ENCODE measurements at places on chromosomes 4 and X. TPM values are rescaled to one million over a fixed set of nuclear protein-coding genes. Genes with fewer than 3 reads are reported as not detected.

The BEX2 gene
- polyA plus RNA-seq: 1.0 TPM

The JCHAIN gene
- polyA plus RNA-seq: 532 TPM

The ADGRL3 gene
- not detected for polyA plus RNA-seq

The RHOXF2 gene
- polyA plus RNA-seq: not detected

The NEXMIF gene
- 1.5 TPM for polyA plus RNA-seq

The PDLIM5 gene
- 29.0 TPM for polyA plus RNA-seq

- no peak for DNase-seq
Observed at GRCh38 chr4:122921971-122922876, at the start of gene NUDT6. Gene NUDT6, minus strand, starts transcription at chr4:122922597. Its CDS starts 25 bp downstream, at chr4:122922572.

- no peak for DNase-seq
Observed at GRCh38 chr4:137263206-137263605, 269.1 kb downstream of the PCDH18 start.

- DNase-seq: no peak
Observed at GRCh38 chr4:54908763-54909162, 216.6 kb downstream of the KDR start.

DNA sequence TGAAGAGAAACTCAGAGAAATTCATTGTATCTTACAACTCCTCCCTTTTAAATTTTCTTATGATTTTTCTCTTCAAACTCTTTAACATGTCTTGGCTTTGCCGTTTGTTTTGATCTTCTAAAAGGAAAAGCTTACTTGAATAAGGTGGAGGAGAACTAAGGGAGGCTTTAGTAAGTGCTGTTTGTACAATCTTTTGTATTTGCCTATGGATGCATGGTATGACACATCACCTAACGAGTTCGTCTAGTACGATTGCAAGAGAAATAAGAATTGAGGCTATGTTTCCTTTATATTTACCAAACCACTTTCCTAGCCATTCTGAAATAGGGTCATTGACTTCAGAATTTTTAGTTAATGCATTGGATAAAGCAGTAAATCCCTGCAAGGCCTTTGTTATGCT is 8.4 kb upstream of the BST1 start:
- no peak for DNase-seq

DNA sequence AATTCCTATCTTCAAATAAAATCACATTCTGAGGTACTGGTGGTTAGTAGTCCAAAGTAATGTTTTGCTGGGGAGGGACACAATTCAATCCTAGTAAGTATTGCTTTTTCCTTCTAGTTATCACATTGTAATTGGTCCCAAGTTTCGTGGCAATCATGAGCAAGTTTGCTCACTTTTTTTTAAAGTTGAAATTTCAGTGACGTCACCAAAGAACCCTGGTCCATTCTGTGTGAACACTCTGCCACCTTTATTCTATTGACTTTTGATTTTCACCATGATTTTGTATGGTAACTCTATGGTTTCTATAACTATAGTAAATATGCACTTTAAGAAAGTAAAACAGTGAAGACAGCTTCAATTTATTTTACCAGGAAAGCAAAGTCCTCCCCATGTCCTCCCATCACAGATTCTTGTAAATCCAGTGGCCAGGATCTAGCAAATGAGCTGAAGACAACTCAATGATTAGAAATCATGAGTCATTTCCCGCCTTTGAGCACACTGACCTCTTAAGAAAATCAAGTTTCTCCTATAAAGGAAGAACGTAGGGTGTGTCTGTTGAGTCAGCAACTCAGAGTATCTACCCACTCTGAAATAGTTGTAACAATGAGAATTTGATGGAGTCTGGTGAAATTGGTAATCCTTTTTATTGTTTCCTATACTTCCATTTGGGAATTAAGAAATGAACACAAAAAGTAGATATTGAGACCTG is 1306.6 kb upstream of the PABPC4L start:
- DNase-seq: no peak

- no peak for DNase-seq
Observed at GRCh38 chr4:93031431-93032098, 727.8 kb downstream of the GRID2 start.

DNA sequence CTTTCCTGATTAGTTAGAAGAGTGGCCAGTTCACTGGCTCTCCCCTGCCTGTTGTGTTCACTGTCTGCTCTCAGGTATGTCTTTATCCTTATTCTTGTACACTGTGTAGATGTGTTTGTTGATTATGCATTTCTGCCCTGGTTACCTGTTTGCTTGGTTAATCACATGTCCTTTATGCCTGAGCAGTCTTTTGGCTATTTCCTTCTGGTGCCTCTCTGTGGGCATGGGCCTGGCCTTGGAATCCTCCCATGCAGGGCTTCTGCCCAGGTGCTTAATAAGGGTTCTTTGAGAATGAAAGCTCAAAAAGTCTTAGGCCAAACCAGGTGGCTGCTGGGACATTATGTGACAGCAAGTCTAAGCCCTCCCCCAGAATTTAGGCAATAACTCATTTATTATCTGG is 26.5 kb downstream of the OTUD6A start:
- DNase-seq: no peak

DNA sequence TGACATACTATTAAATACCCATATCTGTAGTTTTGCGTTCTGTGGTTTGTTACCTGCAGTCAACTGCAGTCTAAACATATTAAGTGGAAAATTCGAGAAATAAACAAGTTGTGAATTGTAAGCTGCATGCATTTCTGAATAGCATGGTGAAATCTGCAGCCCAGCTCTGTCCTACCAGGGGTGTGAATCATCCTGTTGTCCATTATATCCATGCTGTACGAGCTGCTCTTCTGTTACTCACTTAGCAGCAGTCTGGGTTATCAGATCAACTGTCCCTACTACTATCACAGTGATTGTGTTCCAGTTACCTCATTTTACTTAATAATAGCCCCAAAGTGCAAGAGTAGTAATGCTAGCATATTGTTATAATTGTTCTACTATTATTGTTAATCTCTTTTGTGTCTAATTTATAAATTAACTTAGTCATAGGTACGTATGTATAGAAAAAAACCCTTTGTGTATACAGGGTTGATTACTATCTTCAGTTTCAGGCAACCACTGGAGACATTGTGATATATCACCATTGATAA is 173.7 kb upstream of the FAT4 start:
- no peak for DNase-seq

- no peak for DNase-seq
Observed at GRCh38 chr4:38205261-38205660, 245.1 kb downstream of the PTTG2 start.

DNA sequence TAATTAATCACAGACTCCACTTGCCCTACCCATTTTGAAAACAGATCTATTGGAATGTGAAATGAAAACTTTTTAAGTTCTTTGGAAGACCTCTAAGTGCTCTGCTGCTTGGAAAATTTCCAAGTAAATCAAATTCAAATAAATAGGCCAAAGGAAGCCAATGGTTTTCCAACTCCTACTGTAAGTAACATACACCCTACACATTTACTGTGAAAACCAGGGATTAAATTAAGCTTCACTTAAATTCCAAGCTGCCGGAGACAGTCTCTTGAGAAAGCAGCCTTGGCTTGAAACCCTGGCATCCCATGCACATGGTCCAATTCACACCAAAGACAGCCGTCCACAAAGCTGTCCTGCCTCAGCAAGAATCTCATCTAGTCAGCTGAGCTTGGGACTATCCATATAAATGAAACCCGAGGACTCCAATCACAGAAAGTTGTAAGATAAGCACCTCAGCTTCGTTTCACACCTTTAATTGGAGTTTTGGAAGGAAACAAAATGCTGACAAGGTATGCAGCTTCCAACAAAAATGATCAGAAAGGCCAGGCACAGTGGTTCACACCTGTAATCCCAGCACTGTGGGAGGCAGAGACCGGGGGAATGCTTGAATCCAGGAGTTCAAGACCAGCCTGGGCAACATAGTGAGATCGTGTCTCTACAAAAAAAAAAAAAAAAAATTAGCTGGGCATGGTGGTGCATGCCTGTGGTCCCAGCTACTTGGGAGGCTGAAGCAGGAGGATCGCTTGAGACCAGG is 88.6 kb downstream of the APBB2 start:
- DNase-seq: no peak

DNA sequence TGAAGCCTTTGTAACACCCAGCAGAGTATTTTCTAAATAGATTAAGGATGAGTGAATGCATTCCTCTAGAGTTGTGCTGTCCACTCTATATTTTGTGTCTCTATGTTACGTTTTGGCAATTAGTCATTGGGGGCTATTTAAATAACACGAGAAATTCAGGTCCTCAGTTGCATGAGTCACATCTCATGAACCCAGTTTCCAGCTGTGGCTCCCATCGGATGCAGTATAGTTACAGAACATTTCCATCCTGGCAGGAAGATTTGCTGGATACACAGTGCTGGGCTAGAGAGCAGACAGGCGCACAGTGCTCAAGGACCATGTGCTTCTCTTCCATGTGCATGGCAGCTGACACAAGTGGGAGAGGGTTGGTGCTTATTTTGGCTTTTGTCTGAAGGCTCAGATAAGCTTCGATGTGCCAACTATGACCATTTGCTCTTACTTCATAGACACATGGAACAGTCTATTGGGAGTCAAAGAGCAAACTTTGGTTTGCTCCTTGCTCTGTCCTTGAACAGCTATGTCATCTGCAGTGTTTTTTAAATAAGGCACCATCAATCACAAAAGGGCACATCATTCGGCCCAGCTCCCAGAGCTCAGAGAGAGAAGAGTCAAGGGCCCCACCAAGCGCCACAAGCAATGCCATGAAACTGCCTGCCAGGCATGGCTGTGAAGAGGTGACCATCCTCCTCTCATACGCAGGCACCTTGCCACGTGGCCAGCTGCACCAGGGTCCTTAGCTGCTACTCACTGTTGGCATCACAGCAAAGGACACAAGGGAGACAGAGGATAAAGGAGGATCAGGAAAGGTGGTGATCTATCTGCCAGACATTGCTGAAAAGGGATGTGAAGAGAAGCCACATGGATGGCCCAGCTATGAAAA is 8.1 kb upstream of the STS start:
- DNase-seq: no peak
